CD4-positive, alpha-beta T cell treated with Interleukin-1 beta for 1 hour (primary cell): ENCODE measurements at places on chromosomes 2 and 18.

- peak; percentile 70 for DNase-seq
Measured at GRCh38 chr2:54570925-54571694, 115.0 kb downstream of the SPTBN1 start.

DNA sequence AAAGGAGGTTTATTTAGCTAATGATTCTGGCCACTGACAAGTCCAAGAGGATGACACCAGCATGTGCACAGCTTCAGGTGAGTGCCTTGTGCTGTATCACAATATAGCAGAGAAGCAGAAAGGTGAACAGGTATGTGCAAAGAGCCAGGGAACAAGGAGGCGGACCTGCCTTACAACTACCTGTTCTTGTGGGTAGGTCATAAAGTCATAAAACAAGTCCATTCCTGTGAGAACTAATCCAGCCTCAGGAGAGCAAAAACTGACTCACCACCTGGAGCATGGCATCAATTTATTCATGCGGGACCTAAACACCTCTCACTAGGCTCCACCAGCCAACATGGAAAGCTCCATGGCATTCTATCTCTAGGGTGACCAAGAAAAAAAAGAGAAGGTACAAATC is 234.2 kb downstream of the ASXL3 start:
- no peak for DNase-seq

GRCh38 chr2:53801547-53801946 is 14.7 kb downstream of the ERLEC1 start:
- no peak for DNase-seq

GRCh38 chr2:145930318-145930717 is 1410.4 kb upstream of the ZEB2 start:
- no peak for DNase-seq

DNA sequence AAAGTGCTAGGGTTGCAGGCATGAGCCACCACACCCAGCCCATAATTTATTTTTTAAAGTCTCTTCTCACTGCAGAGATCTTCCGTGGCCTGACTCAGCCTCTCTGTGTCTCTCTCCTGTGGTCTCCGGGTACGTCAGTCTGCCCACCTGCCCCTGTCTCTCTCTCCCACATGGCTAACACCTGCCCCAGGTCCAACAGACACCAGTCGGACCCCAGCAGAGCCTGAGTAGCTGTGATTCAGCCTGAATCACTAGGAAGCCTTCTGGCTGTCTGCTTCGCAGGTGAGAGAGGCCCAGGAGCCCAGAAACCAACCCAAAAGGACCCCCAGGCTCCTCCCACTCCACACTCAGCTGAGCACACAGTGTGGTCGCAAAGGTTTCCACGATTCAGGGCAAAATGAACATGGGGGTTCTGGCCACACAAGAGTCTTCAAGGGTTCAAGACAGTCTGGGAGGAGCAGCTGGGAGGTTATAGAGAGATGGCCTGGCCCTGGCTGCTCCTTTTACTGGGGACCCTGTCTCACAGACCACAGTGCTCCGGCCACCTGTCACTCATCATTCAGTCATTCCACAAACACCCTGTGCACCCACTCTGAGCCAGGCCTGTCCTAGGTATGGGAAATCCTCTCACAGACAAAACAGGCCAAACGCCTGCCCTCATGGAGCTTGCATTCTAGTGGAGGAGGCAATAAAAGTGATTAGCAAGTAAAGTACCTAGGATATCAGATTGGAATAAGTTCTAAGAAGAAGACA is 8.6 kb downstream of the RUFY4 start:
- DNase-seq: no peak

DNA sequence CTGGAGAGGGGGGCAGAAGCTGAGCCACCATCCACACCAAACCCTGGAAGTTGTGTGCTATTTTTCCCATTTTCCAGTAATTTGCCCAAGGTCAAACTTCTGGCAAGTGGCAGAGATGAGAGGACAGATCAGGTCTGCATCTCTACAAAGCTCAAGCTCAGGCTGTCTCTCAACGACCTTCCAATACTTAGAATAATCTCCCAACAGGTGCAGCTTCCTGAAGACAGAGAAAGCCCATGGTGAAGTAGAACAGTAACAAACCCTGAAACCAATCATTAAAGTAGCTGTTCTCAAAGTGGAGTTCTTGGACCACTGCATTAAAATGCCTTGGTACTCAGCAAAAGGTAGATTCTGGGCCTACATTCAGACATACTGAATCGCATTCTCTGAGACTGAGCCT is 37.6 kb downstream of the TMEM131 start:
- DNase-seq: no peak

DNA sequence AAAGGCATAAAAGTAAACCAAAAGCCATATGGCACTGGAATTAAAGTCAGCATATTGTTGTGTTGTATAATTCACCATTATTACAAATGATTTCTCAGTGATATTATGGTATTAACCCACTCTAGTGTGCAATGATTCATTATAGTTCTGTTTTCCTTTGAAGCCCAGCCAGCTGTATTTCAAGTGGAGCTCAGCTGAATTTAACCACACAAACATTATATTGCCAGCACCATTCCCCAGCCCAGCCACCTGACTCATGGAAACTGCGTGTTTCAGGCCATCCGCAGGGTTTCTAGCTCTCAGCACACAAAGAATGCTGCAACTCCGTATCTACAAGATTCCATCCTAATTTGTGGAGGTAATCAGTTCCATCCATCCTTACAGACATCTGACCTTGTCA is 166.8 kb upstream of the CHAC2 start:
- no peak for DNase-seq

GRCh38 chr2:159144776-159145614 is 141.5 kb downstream of the WDSUB1 start:
- peak; percentile 40 for DNase-seq

DNA sequence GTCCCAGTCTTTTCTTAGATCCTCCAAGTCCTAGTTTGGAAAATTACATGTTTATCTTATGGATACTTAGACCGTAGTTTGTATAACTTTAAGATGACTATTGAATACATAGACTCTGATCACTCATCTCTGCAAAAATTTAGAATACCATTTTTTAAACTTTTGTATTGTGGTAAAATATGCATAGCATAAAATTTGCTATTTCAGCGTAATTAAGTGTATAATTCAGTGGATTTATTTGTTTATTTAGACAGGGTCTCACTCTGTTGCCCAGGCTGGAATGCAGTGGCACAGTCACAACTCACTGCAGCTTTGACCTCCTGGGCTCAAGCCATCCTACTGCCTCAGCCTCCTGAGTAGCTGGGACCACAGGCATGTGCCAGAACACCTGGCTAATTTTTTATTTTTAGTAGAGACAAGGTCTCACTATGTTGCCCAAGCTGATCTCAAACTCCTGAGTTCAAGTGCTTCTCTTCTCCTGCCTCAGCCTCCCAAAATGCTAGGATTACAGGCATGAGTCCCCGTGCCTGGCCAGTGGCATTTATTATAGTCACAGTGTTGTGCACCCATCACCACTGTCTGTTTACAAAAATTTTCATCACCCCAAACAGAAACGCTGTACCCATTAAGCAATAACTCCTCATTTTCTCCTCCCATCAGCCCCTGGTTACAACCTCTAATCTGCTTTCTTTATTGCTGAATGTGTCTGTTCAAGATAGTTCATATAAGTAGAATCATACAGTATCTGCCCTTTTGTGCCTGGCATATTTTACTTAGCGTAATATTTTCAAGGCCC is 90.0 kb downstream of the MAP3K20 start:
- DNase-seq: no peak

DNA sequence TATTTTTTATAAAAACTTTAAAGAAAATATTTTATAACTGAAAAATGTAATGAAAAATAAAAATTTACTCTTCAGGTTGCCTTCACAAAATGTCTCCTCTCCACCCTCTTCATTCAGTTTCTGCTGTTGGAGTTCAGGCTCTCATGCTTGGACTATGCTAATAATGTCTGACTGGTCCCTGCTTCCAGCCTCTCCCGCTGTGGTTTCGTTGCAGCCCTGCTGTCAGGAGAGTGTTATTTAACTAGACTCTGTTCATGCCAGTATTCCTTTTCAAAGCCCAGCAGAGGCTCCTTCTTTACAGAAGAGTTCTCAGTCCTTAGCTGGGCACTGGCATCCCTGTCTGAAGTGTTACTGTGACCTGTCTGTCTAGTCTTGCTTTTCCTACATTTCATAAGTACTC is 40.4 kb downstream of the CLIP4 start:
- no peak for DNase-seq

DNA sequence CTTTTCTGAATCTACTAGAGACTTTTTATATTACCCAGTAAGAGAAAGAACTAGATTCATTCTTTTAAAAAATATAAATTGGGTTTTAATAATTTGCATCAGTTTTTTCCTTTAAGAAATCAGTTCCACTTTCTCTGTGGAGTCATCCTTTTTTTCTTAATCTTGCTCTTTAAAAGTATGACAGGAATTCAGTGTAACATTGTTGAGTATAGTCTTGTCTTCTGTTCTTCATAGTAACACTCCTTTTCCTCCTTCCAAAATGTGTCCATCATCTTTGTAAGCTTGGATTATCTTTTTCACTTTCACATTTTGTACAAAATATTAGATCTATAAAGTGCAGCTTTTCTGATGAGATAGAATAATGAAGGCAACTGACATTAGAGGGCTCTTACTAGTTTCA is 135.4 kb downstream of the HAUS1 start:
- no peak for DNase-seq

DNA sequence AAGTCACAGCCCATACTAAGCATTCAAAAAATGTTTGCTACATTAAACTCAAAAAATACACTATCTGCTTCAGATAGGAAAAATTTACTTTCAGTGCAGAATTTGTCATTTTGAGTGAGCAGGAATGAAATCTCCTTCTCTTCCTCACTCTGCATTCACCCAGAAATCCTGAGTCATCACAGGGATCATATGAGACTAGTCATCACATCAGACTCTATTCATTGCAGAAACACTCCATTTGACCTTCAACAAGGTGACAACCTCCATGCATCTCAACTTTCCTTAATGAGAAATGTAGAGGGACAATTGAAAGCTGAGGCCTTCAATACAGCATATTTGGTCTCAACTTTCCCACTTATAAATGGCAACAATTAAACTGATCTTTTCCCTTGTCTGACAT is 130.4 kb upstream of the CYP26B1 start:
- no peak for DNase-seq

DNA sequence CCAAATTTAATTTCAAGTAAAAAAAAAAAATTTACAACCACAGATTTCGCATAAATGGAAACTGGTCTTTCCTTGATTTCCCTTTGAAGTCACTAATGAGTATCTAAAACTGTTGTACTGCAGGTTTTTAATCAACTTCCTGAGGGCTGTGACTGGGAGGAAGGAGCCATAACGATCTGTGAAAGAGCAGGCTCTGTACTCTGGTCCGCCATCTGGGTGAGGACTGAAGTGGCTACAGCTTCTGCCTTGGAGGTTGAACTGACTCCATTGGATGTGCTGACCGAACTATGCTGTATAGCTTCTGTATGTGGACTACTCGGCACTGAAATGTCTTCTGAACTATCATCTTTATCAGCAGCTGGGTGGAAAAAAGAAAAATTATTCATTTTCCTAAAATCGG is 69.3 kb upstream of the CHN1 start:
- no peak for DNase-seq

DNA sequence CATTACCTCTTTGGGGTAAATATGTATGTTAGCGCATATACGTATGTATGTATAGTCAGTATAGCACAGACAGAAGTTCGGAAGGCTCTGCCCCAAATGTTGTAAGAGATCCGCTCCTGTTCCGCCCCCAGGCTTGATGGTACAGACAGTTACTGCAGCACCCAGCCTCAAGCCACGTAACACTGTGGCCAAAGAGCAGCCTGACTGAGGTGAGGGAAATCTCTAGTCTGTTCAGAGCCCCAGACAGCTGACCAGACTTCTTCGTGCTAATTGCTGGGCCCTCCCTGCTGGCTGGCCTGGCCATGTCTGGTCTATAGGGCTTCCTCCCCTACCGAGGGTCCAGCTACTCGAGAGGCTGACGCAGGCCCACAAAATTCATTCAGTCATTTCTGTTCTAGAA is 7.8 kb downstream of the CRACDL start:
- DNase-seq: no peak

GRCh38 chr2:165827016-165827920 is 33.2 kb upstream of the GALNT3 start:
- DNase-seq: no peak

GRCh38 chr2:127095784-127096183 is 11.2 kb downstream of the BIN1 start:
- no peak for DNase-seq

DNA sequence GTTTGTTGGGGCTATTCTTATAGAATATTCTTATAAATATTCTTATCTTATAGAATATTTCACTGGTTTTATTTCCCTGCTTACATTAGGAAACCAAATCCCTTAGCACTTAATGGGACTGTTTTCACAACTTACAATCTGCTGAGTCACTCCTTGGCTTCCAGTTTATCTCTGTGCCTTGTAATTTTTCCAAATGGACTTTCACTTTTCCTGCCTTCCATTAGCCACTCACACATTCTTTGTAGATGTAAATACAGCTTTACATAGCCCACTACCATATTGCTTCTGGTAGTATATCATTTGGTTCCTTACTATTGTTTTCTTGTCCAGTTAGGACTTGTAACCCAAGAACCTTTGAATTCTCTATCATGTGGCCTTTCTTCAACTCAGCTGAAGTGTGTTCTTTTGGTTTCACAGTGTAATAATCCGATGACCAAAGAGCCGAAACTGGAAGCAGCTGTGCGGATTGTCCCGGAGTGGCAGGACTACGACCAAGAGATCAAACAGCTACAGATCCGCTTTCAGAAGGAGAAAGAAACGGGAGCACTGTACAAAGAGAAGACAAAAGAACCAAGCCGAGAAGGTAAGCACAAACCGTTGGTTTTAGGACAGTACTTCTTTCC is 96.1 kb downstream of the UGGT1 start:
- DNase-seq: no peak

DNA sequence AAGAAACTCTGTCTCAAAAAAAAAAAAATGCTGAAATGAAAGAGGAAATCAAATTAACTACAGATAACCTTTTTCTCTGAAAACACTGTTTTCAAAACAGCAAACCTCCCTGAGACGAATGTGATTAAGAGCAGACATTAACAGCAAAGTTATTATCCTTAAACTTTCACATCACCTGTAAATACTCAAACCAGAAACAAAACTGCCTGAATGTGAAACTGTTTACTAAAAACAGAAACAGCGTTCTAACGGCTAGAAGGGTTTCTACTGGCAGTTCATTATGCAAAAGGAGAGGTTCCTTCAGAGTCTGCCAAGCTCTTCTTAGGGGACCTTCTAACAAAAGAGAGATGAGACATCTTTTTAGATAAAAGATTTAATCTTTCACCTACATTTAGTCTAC is 45.9 kb downstream of the PNO1 start:
- peak; percentile 26 for DNase-seq

- DNase-seq: no peak
Measured at GRCh38 chr18:26002375-26002910, 88.0 kb downstream of the SS18 start.

- no peak for DNase-seq
Measured at GRCh38 chr2:20224164-20224715, 690 bp downstream of the SDC1 start.

DNA sequence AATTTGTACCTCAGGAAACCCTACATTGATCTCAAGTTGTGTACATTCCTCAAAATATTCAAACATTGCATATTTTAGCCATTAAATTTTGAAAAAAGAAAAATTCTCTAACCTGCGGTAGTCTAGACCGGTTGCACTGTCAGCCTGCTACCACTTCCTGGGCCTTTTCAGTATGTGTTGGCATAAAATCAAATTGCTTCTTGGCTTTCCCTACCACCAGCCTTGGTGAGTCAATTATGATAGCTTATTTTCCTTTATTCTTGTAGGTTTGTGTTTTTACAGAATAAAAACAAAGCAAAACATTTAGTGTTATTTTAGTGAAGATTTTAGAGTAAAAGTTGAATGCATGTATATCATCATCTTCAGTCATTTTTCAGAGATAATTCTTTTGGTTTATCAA is 61.2 kb downstream of the FAM171B start:
- DNase-seq: no peak

- no peak for DNase-seq
Measured at GRCh38 chr2:128404709-128405466, 86.2 kb upstream of the HS6ST1 start.
